Lower leg skin (tissue), 4 donors: ENCODE measurements at places on chromosomes 1 and 21. TPM values are rescaled to one million over a fixed set of nuclear protein-coding genes. Genes with fewer than 3 reads are reported as not detected.

GRCh38 chr1:83901547-83902155, 97.3 kb downstream of the TTLL7 start:
- DNase-seq: no peak

The SEC16B gene
- total RNA-seq: 0.21 TPM

The RHCE gene
- 0.16 TPM for total RNA-seq

DNA sequence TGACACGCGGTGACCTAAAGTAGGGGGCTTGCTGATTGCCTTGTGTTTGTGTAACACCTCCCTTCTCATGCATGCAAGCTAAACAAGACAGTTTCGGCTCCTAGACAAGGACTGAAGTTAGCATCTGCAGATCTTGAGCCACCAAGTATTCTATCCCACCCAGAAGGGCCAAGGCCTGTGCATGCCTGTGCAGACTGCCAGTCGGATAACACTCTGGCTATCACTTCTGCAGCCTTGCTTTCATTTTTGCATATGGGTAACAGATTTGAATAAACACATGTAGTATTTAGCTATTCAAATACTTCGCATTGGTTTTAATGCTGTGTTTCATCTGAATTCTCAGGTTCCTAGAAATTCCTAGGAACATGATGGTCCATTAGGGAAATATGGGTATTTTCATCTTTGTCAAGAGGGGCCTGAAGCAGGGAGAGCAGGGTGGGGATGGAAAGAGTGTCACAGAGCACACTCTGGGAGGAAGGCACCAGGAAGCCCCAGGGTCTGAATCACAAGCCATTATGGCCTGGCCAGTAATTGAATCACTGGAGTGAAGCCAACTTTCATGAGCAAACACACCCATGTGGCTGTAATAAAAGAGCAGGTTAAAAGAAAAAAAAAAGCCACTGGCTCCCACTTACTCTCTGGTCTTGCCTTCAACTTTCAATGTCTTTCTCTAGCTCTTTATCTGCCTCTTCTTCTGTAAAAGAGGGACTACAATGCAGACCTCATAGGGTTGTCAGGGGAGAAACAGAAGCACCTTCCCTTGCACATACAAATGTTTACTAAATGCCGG, 28.3 kb downstream of the GADD45A start:
- no peak for DNase-seq

DNA sequence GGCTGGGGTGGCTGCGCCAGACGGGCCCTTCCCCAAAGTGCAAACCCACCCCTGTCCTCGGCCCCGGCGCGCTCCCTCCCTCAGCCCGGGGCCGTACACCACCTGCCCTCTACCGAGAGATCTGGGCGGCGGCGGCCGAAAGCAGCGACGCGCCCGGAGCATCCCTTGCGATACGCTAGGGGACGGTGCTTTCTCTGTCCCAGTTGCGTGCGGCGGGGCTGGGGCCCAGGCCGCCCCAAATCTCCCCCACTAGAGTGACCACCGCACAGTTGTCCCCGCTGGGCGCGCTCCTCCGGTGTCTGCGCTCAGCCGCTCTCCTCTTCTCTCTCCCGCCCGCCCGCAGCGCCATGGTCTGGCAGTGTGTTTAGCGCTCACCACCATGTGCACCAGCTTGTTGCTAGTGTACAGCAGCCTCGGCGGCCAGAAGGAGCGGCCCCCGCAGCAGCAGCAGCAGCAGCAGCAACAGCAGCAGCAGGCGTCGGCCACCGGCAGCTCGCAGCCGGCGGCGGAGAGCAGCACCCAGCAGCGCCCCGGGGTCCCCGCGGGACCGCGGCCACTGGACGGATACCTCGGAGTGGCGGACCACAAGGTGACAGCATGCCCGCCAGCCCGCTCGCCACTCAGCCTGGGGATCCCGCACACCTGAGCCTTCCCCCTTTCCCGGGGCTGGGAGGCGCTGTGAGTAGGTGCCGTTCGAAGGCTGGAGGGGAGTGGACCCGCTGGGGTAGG, 1.0 kb downstream of the ST6GALNAC5 start:
- DNase-seq: no peak

DNA sequence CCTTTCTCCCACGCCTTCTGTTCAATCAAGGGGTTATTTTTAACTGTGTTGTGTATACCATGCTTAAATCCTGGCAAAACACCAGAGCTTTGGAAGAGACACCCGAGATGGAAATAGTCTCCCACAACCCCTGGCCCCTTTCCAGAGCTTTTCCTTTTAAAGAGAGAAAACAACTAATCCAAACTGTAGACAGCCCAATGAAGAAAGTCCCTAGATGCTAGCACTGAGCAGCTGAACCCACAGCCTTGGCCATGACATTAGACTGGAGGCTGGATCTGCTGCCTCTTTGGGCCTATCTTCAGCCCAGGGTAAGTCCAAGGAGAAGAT, 64.9 kb upstream of the ARTN start:
- DNase-seq: no peak

DNA sequence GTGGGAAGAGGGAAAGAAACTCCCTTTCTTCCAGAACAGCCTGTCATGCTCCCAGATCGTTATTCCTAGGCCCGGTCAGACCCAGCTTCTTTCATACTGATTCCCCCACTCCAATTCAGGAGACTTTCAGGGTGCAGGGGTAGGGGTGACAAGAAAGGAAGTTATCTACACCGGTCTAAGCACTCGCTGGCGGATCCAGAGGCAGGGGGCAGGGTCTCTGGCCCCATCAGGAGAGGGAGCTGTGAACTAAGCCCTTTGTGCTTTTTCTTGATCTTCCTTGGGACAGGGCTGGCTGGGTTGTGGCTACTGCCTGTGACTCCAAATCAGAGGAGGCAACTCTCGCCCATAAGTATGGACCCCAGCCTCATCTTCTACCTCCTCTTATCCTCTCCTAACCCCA, 44.3 kb downstream of the NEK2 start:
- no peak for DNase-seq

- no peak for DNase-seq
Measured at GRCh38 chr1:119541389-119541788, 34.4 kb downstream of the HSD3B1 start.

DNA sequence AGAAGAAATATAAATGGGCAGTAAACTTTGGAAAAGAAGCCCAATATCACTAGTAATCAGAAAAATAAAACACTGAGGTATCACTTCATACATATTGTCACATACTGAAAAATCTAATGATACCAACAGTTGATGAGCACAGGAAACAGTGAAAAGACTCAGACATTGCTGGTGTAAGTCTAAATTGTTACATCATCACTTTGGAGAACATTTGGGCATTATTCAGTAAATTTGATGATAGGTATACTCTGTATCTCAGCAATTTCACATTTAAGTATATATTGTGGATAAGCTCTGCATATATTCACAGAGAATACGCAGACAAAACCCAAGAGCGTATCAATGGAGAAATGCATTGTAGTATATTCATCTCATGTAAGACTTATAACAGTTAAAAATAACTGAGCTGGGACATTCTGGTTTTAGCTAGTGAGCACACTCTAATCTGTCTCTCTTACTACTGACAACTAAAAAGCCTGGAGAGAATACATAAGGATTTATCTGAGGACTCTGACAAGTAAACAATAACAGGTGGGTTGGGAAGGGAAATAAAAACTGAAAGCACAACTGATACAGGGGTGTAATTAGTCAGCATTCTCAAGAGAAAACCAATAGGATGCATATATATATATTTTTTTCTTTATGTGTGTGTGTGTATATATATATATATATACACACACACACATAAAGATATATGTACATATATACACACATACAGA, 212.7 kb upstream of the JUN start:
- no peak for DNase-seq

- DNase-seq: no peak
Measured at GRCh38 chr21:39518055-39518846, 66.5 kb downstream of the SH3BGR start.

GRCh38 chr1:172532700-172533512, at the start of gene SUCO:
Gene SUCO (plus strand): TSS chr1:172533150. CDS start chr1:172533436, 286 bp downstream.
- DNase-seq: peak; percentile 100

DNA sequence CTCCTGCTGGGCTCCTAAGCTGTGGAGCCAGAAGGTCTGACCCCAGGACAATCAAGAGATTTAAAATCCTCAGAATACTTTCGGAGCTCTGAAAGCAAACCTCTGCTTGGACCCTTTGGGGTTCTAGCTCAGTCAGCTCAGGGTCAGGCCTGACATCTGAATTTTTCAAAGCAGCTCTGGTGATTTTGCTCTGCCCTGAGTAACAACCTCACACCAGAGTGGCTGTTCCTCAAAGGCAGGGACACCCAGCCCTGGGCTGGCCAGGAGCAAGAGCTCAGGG, 11.9 kb downstream of the SLC1A7 start:
- peak; percentile 26 for DNase-seq

The SH2D2A gene
- 1.5 TPM for total RNA-seq

- DNase-seq: no peak
Measured at GRCh38 chr1:107530543-107530942, 389.7 kb downstream of the NTNG1 start.

GRCh38 chr1:176643536-176643935, 180.6 kb downstream of the PAPPA2 start:
- DNase-seq: no peak

DNA sequence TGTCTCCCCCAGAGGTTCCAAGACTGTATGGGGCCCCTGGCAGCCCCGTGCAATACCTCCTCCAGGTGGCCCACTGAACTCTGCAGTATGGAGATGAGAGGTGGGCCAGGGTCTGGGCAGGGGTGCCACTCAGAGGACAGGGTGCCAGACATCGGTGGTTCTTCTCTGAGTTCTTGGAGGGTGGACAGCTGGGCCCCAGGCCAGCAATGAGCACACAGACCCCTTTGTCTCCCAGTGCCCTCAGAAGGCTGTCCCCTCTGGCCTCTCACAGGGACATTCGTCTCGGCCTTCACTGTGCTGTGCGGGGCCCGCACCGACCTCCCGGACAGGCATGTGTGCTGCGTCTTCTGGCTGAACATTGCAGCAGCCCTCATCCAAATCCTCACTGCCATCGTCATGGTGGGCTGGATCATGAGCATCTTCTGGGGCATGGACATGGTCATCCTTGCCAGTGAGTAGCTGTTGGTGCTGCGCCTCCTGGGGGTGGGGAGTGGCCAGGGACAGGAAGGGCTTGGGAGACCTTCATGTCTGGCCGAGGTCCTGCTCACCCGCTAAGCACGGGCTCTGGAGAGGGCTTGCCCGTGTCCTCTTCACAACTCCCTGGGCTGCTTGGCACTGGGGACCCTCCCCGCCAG, 48.1 kb downstream of the STUM start:
- no peak for DNase-seq
